Activated CD8-positive, alpha-beta T cell treated with anti-CD3 and anti-CD28 coated beads for 36 hours (primary cell): ENCODE measurements at places on chromosomes 7 and 10. TPM values are rescaled to one million over a fixed set of nuclear protein-coding genes. Genes with fewer than 3 reads are reported as not detected.

GRCh38 chr10:125521721-125522680, 161.0 kb downstream of the TEX36 start:
- peak; percentile 42 for DNase-seq

LRRC17 gene
- not detected for total RNA-seq

DNA sequence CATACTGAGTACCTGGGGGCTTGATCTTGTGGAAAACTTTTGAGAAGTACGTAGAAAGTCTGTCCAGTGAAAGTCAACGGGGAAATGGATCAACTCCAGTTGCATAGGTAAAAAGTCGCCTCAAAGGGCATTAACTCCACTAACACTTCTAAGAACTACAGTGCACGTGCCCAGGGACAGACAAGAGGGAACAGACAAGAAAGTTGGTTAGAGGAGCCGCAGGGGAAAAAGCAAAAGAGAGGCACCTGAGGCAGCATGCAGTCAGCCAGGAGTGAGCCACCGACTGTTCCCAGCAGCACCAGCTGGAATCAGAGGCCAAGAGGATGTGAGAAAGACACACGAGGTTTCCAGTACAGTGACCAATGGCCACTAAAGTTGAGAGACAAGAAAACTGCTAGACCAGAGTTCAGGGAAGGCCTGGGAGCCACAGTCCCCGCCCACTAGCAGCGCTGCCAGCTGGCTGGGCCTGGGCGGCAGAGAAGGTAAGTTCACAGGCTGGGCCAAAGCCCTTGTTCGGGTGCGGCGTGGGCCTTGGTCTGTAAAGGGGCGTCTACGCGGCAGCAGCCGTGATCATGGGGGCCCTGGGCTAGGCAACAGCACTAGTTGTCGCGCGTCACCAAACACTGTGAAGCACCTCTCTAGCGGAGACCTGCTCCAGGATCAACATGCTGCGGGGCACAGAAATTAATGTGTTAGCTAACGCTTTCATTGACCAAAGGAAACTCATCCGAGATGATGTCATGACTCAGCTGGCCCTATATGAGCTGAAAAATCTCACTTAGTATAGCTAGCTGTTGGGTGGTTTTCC, 14.0 kb downstream of the ITGB1 start:
- DNase-seq = no peak

IFIT1B gene
- not detected for total RNA-seq

DNA sequence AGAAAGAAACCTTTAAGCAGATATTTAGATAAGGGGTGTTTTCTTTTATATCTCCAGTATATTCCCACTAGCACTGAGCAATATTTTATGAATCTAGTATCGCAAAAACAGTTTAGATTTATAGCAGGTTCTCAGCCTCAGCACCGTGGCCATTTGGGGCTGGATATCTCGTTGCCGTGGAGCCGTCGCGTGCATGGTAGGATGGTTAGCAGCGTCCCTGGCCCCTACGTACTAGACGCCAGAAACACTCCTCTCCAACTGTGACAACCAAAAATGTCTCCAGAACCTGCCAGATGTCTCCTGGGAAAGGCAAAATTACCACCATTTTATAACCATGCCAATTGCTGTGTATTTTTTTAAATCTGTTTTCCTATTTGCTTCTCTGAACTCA, 172.9 kb downstream of the CACNB2 start:
- DNase-seq = no peak

DNA sequence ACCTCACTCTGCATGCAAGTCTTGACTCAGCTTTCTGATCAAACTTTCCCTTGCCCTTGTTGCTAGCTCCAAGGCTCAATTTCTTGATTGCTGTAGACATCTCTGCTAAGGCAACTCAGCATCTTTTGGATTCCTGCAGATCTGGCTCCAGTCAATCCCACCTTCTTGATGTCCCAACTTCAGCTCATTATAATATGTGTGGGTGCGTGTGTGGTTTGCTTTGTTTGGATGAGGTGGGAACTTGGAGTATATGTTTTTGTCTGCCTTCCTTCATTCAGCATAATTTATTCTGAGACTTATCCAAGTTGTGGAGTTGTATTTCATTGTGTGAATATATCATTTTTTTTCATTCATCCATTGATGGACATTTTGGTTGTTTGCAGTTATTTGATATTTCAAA, 364.8 kb upstream of the IGFBP3 start:
- DNase-seq = no peak

DNA sequence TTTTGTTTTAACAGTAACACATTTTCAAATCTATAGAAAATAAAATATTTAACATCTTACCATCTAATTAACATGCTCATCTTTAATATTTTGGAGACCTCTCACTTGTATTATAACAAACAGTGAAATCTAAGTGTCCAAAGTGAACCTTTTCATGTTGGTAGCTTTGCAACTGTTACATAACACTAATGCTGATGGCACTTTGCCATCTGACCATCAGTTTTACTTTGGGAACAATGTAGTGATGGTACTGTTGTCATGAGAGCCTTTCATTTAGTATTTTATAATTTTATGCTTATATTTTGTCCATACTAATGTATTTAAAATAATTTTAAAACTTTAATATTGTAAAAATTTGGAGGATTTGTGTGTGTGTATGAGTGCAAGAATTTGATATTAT, 1017.0 kb upstream of the KCND2 start:
- no peak for DNase-seq

- no peak for DNase-seq
Observed at GRCh38 chr10:85936161-85936560, 430.4 kb downstream of the GRID1 start.

DNA sequence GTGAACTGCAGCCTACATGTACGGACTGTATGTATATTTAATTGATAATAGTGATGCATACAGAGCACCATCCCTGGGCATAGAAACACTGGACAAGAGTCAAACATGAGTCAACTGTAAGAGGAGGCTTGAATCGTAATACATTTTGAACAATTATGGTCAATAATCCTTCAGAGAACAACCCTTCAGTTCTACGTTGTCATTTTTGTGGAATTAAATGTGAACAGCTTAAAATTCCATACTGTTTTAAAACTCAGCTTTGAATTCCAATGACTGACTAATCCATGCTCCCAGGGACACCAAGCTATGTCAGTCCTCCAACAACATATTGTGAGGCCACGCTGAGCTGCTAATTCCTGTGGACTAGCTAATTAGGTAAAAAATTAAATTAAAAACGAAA, 41.5 kb upstream of the KMT2E start:
- DNase-seq = no peak

DNA sequence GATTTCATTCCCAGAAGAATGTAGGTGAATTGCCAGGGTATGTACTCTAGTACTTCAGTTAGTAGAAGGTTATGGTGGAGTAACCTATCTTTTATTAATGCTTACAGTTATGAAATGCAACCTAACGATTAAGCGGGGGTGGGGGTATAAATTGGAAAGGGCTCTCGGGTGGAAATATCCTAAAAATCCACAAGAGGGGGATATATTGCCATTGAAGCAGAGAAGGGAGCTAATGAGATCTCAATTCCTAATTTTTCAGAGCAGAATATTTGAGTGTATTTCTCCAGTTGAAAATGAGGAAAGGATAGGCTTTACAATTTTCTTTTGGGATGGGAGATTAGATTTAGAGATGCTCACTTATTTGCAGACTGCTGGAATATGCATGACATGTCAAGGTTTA, 90.8 kb downstream of the DNAJB9 start:
- DNase-seq = no peak

DNA sequence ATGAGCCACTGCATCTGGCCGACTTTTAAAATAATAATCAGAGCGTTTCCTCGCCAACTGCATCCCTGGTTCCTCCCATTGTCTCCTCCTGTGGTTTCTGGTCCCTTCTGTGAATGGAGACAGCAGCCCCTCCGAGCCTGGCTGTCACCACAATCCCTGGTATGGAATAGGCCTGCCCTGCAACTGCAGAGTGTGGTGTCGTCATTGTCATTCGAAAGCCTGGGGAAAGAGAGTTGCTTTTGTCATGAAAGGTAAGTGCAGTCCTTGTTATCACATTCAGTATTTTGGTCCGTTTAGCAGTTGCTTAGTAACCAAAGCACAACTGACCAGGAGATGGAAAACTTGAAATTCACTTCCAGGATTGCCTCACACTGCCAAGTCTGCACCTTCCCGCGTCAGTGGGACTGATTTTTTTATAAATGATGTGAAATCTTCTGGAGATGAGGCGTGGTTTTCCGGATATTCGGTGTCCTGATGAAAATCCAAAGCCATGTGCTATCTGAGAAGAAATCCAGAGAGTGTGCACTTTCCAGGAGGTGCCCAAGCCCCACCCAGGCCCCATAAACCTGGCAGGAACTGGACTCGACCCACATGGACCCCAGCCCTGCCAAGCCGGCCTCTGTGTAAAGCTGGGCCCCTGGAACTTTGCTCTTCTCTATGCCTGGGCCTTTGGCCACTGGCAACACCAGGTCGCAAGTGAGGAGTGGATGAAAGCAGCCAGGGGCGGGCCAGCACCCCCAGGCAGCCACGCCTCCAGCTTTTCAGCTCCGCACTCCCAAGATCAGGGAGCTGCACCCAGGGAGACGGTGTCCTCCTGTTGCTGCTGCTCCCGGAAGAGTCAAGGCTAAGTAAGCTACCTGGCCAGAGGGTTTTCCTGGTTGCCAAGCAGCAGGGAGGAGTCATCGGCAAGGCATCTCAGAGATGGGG, 133.7 kb upstream of the SH2B2 start:
- no peak for DNase-seq

DNA sequence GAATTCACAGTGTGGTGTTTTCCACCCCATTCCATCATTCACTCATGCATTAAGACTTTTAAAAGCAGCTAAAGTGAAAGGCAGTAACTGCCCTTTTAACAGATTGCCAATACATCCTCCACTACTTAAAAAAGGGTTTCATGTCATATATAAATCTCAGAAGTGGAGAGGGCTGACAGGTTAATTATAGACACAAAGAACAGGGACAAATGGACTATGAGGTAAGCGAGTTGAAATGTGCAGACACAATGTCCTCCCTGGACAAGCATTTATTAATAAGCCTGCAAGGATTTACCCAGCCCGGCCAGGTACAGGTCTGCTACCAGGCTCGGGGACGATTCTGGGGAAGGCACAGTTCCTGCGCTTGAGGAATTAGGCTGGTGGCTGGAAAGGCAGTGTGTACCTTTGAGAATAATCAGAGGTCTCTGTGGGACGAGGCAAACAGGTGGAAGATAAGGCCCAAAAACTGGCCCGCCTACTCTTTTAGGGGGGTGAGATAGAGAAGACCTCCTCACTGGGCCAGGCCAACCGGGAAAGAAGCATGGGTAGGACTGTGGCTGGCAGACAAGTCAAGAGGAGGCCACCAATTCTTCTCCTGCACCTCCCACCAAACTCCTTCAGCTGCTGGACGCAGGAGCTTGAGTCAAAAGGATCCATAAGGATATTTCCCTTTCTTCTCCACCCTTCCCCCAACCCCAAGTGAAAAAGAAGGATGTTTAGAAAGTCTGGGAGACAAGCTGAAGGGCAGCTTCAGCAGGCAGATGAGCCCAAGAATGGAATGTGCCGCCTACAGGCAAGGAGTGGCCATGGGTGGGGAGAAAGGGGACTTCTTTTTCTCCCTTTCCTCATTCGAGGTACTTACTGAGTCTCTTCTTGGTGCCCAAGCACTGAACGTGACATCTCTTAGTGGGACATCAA, 1.5 kb downstream of the PDLIM1 start:
- DNase-seq = no peak

GRCh38 chr10:104250371-104250770, 4.3 kb upstream of the GSTO1 start:
- no peak for DNase-seq

- DNase-seq = no peak
Observed at GRCh38 chr7:112876877-112877276, 86.7 kb upstream of the TMEM168 start.

ADCYAP1R1 gene
- not detected for total RNA-seq

TRIM74 gene
- not detected for total RNA-seq

DNA sequence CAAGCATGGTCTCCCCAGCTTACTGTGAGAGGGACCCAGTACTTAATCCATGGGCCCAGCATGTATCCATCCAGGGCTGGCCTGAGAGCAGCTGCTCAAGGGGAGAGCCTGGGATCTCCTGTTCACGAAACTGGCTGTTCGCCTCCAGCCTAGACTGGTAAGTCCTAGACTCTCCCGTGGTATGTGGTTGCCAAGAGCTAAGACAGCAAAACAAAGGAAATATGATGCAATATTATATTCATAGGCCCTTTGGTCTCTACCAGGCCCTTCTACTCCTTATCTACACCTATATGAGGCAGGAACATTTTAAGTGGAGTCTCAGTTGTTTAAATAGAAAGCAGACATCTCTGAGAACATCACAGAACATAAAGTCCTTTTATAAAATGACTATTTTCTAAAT, 28.9 kb upstream of the STK17A start:
- DNase-seq = peak; percentile 11

HILPDA gene
- total RNA-seq = 344 TPM

- no peak for DNase-seq
Observed at GRCh38 chr7:8939446-8939845, 506.0 kb downstream of the NXPH1 start.
